ENCODE measurements at places on chromosomes 13 and 19.

DNA sequence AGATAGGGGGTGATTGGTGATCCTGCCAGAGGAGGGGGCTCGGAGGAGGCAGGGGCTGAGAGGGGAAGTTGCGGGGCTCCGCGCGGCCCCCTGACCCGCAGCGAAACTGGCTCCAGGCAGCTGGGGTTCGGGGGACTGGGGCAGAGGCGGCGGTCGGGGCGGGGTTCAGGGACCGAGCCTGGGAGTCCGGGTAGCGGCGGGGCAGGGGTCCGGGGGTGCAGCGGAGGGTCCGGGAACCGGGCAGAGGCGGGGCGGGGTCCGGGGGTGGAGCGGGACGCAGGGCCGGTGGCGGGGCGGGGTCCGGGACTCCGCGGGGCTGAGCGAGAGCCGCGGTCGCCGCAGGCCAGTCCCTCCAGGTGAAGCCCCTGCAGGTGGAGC lies 1.2 kb downstream of the MADCAM1 start:
- no peaks in the 10 kb centered on the region for H3K36me3 ChIP-seq
- no peak for DNase-seq
- peaks cover 7% of the 10 kb centered on the region for H3K4me1 ChIP-seq
- peaks cover 26% of the 10 kb centered on the region for H3K27me3 ChIP-seq
- H3K27ac ChIP-seq: no peak overlapping the region

DNA sequence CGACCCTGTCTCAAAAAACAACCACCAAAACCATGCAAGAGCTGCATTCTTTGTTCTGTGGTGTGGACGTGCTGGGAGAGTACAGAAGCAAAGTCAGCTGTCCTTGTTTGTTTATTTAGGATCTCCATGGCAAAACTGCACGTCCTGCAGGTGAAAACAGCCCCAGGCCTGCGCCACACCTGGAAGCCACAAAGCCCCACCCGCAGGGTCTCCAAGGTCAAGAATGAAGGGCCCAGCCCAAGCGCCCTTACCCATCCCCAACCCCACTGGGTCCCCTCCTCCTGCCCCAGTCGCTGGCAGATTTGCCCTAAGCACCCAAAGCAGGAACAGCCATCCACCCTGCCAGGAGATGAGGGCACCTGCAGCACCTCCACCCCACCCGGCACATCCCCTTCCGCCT lies 10.5 kb downstream of the MBD3 start:
- H3K36me3 ChIP-seq: peaks cover 31% of the 10 kb centered on the region
- no peak overlapping the region for H3K4me3 ChIP-seq
- peaks cover under 1% of the 10 kb centered on the region for H3K4me1 ChIP-seq
- no peak for DNase-seq

DNA sequence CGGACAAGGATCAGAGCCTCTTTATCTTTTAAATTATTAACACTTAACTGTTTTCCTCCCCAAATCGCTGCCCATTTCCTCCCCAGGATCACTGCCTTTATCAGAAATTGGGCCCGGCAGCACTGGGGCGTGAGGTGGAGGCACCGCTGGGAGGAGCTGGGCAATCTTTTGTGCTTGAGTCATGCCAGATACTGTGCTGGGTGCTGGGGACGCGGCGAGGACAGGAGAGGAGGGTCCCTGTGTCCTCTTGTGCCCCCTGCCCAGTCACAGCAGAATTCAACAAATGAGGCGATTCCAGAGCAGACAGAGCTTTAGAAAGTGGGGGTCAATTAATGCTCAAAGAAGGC lies 347.8 kb downstream of the ZNF536 start:
- no peak overlapping the region for H3K27ac ChIP-seq
- no peaks in the 10 kb centered on the region for H3K36me3 ChIP-seq
- DNase-seq: no peak
- peaks cover 2% of the 10 kb centered on the region for H3K4me1 ChIP-seq
- H3K27me3 ChIP-seq: peaks cover 21% of the 10 kb centered on the region

DNA sequence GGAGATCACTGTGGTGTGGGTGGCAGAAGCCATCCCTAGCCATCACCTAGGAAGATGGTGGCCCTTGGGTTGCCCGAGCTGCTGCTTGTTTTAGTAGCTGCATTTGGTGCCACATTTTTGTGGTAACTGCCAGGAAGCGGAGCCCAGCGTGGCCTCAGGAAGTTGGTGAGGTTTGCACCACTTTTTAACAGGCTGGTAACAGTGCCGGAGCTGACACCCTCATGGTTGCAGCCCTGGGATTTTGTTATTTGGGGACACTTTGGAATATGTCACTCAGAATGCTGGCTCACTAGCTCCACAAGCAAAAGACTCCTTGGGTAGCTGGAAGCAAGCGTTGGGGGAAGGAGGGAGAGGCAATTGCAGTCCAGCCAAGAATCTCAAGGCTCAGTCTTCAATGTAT lies 22.1 kb downstream of the ACTN4 start:
- no peaks in the 10 kb centered on the region for H3K27me3 ChIP-seq
- H3K4me1 ChIP-seq: peaks cover 62% of the 10 kb centered on the region
- peak overlapping the region; percentile 32 for H3K4me3 ChIP-seq
- peaks cover 23% of the 10 kb centered on the region for H3K36me3 ChIP-seq
- peak overlapping the region; percentile 19 for H3K27ac ChIP-seq

GRCh38 chr13:109126891-109127641 lies 497.7 kb downstream of the MYO16 start:
- H3K4me3 ChIP-seq: no peak overlapping the region
- no peaks in the 10 kb centered on the region for H3K4me1 ChIP-seq
- H3K27me3 ChIP-seq: no peaks in the 10 kb centered on the region
- no peak for DNase-seq
- no peak overlapping the region for H3K27ac ChIP-seq

DNA sequence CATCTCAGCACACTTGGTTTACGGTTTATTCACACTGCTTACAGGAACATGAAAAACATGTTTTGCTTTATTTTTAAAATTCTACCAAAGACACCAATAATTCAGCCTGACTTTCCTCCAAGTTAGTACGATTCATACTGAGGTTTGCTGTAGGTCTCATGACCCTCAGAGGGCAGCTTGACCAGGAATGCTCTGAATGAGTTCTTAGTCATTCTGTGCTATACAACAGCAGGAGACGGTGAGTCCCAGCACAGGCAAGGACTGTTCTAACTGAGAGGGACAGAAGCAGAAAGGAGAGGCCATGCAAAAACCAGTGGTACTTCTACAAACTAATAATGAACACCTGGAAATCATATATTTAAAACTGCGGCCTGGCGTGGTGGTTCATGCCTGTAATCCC lies 6.4 kb downstream of the GRTP1 start:
- H3K27me3 ChIP-seq: peaks cover 27% of the 10 kb centered on the region
- H3K27ac ChIP-seq: no peak overlapping the region
- H3K4me1 ChIP-seq: peaks cover 1% of the 10 kb centered on the region
- DNase-seq: no peak
- no peak overlapping the region for H3K4me3 ChIP-seq
- no peaks in the 10 kb centered on the region for H3K36me3 ChIP-seq

- H3K4me1 ChIP-seq: peaks cover 38% of the 10 kb centered on the region
- H3K27ac ChIP-seq: peak within 1 kb of the TSS; percentile 72
- no peaks in the 10 kb centered on the region for H3K36me3 ChIP-seq
- DNase-seq: no peak
- no peaks in the 10 kb centered on the region for H3K27me3 ChIP-seq
Measured at GRCh38 chr19:12774588-12775555, at the start of gene HOOK2. HOOK2 (minus strand) TSS chr19:12775552; CDS start chr19:12775449, 103 bp downstream.

GRCh38 chr13:65606622-65607021 lies 1623.5 kb downstream of the PCDH9 start:
- no peaks in the 10 kb centered on the region for H3K36me3 ChIP-seq
- DNase-seq: no peak

All from activated naive CD8-positive, alpha-beta T cell treated with anti-CD3 and anti-CD28 coated beads, Interleukin-2, amount 50 U/mL, for 24 hours (primary cell).